ENCODE measurements at places on chromosomes 12 and 14.

DNA sequence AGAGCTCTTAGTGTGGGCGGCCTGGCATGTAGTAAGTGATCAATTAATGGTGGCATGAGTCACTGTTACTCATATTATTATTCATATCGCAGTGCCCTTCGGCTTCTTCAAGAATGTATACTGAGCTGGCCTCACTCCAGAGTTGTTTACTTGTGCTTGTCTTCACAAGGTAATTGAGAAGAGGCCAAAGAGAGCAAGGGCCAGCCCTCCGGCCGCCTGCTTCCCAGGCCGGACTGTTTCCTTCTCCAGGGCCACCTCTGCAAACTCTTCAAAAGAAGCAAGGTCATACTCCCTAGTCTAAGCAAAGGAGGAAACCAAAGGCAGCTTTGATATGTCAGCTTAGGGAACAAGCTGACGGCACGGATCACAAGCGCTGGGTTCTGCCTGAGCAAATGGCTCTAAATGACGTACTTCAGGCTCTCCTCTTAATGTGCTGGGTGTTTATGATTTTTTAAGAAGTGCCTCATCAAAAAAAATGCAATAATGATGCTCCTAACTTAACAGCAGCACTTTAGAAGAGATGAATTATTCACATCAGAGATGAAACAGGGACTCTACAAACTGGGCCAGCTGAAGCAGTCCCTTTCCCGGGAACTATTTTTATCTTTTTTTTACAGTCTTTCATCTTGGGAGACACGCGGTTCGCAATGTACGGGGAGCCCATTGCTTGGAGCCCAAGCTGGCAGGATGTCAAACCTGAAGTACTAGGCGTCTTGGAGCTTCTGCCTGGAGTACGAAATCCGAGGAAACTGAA, 65.6 kb upstream of the DLK1 start:
- no peak for DNase-seq

- DNase-seq: no peak
These were observed 15.1 kb upstream of the RPS6KA5 start for GRCh38 chr14:91075553-91075952.

GRCh38 chr14:58239244-58240195, 5.1 kb upstream of the PSMA3 start:
- DNase-seq: peak; percentile 67

DNA sequence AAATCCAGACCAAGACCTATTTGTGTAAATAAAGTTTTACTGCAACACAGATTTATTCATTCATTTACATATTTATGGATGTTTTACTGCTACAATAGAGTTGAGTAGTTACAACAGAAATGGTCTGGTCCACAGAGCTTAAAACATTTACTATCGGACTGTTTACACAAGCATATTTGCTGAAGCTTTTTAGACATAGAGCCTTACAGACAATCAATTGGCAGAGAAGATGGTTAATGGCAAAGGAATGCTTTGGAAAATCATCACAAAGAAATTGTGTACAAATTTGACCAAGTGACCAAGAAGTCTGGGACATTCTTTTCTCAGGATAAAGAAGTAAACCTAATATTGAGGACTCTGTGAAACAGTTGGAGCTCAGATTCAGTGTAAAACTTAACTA, 504.3 kb downstream of the SLC16A7 start:
- DNase-seq: no peak

- DNase-seq: no peak
These were observed 50.0 kb downstream of the C2CD5 start for GRCh38 chr12:22494319-22494718.

DNA sequence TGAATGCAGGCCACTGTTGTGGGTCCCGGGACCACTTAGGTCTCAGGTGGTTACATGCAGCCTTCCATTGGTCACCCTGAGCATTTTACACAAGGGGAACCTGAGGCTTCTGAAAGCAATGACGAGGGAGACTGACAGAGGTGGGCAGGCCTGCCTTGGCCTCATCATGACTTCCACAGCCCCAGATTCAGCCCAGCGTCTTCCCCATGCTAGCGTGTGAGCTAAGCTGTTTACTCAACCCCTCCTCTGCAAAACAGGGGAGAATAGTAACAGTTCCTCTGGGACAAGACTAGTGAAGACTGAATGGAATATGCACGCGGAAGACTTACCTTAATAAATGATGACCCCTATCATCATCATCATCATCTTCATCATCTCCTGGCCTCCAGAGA, 46.8 kb downstream of the VWF start:
- no peak for DNase-seq

GRCh38 chr12:107326237-107326636, 232.9 kb upstream of the CRY1 start:
- DNase-seq: no peak

DNA sequence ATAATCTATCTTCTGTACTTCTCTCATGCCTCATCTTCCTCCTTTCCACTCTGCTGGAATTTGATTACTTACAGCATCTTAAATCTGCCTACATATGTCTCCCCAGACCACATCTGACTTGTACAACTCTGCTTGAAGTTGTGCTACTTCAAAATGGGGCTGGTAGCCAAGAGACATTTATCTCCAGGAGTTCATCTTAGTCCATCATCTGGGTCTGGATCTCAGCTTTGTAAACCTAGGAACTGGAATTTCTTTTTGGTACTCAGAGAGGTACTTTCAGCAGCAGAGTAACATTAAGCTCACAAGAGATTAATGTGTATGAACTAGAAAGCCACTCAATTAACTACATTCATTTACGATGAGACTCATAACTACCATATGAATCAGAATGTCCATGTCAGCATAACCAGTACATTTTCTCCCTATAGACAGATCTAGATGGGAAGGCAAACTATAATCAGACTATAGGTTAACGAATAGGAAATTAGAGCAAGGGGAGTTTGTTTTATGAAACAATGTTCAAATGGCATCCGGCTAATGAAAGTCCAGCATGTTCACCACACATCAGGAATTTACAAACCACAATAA, 178.8 kb downstream of the CEP128 start:
- no peak for DNase-seq

DNA sequence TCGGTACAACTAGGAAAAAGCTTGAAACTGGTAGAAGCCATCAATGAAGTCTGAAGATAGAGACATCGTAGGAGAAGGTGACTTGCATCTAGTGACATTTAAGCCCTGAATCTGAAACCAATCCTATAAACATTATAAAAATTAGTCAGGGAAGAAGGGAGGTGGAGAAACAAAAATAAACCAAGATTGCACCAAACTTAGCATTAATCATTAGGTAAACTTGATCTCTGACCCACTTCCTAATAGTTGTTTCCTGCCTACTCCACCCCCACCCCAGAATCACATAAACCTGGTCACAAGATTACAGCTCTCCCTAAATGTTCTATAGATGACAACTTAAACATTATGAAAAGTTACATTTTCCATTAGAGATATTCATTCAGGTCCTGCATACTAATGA, 40.4 kb downstream of the TSPAN19 start:
- no peak for DNase-seq

DNA sequence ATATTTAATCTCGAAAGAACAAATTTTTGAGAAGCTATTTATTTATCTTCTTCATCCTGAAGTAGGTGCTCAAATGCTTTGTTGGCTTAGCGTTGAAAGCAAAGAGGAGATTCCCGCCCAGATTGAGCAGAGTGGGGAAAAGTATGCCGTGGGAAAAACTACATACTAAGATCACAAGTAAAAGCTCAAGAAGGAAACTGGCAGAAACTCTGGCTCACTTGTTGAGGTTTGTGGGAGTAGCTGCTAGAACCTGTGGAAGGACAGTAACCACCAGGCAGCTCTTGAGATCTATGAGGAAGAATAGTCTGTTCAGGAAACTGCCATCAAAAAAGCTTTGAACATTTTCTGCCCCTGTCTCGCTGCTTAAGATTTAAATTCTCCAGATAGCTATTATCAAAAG, 3.9 kb downstream of the MYRFL start:
- DNase-seq: no peak

DNA sequence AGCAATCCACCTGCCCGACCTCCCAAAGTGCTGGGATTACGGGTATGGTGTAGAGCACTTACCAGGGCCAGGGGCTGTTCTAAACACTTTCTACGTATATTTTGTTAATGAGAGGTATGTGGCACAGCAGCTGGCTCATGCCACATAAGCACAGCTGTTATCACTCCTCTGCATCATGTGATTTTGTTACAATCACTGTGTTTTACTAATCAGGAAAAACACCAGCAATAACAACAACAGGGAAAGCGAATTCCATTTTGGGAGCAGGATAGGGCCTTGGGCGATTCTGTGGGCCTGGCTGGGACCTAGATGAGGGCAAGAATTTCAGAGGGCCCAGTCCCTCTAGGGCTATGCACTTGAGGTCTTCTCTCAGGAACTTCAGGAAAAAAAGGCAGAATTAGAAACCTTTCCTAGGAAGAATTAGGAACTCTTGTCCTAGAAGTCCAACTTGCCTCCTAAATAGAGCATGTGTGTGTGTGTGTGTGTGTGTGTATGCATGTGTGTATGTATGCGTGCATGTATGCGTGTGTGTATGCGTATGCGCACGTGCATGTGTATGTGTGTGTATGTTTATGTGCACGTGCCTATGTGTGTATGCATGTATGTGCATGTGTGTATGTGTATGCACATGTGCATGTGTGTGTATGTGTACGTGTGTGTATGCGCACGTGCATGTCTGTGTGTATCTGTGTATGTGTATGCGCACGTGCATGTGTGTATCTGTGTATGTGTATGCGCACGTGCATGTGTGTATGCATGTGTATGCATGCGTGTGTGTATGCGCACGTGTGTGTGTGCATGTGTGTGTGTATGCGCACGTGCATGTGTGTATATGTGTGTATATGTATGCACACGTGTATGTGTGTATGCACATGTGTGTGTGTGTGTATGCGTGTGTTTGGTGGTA, 41.8 kb upstream of the CORO1C start:
- DNase-seq: no peak

DNA sequence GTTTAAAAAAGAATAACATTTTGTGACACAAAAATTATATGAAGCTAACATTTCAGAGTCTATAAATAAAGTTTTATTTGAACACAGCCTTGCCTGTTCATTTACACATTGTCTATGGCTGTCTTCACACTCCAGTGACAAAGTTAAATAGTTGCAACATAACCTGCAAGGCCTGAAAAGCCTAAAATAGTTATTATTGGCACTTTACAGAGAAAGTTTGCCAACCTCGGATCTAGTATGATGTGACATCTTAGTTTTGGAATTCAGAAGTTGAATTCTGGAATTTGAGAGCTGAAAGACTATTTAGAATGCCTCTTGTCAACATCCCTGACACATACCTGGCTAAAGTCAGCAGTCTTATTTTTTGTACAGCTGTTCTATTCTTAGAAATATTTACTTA, 68.3 kb downstream of the DYRK2 start:
- DNase-seq: no peak

DNA sequence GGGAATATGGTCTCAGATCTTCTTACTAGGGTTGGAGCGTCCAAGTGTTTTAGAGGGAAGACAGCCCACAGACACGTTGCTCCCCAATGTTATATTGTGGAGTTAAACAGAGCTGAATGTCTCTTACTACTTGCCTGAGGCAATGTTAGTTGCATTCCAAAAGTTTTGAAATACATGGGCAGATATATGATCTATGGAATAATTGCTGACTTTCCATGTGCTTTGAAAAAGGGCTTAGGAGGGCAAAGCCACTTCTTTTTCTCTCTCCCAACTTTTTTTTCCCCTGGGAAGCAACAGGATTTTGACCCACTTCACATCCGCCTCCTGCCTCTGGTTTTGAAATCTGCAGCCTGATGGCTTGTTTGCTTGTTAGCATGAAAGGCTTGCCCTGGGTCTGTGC, 33.7 kb upstream of the PAX9 start:
- no peak for DNase-seq

GRCh38 chr14:64659366-64659765, 44.9 kb upstream of the PLEKHG3 start:
- DNase-seq: no peak

- DNase-seq: no peak
These were observed 37.0 kb downstream of the KDM2B start for GRCh38 chr12:121543786-121544185.

DNA sequence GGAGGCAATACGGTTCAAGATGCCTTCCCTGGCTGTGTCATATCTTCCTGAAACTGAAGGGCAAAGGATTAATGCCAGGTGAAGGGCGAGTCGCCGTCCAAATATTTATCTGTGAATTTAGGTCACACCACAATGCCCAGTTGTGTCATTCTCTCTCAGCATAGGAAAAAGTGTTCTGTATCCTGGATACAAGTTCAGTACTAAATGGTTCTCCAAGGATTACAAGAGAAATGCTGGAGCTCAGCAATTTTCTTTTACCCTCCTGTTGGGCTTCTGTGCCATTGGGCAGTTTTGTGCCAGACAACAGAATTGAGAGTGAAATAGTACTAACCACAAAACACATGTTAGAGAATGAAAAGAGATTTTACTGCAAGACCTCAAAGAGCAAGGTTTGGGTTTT, 493.9 kb downstream of the EGLN3 start:
- DNase-seq: no peak

GRCh38 chr12:24997970-24998582, 49.2 kb upstream of the BCAT1 start:
- DNase-seq: no peak

GRCh38 chr12:84964048-84964447, 51.4 kb upstream of the SLC6A15 start:
- no peak for DNase-seq

DNA sequence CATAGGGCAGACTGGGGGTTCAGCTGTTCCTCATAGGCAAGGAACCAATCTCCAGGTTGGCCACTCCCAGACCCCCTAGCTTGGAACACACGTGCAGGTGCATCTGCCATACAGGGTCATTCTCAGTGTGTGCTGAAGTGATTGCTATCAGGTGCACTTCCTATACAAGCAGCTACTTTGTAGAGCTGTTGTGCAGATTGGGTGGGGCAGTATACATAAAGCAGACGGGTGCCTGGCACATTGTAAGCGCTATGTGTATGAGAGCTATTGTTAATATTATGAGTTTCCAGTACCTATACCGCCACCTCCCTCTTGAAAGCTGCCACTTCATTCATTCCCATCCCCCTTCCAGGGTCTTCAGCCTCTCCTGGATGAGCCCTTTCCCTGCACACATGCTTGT, 17.3 kb downstream of the IRF2BPL start:
- no peak for DNase-seq

- no peak for DNase-seq
These were observed 9.9 kb downstream of the IFT43 start for GRCh38 chr14:75995372-75996041.

- no peak for DNase-seq
These were observed 854.8 kb upstream of the SEL1L start for GRCh38 chr14:82388488-82388887.

- DNase-seq: no peak
These were observed 135.1 kb upstream of the SEL1L start for GRCh38 chr14:81668626-81669274.

DNA sequence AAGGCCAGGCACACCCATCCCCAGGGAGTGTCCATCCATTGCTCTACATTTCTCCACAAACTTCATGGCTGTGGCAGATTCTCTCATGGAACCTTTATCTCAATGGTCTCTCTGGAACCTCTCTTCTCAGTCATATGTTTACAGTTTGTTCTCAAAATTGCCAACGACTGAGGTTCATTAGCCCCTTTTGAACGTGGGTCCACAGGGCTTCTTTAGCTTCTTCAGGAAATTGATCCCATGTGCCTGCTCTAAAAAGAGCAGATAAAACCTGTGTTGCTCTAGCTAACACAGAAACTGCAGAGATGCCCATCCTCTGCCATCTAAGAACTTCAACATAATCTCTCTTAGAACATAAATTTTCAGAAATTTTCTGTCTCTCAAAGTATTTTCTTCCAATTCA, at the start of gene OR6C4:
Gene OR6C4, plus strand, starts transcription at position 301 of the 400 bp plus-strand sequence. CDS start 1,625 bp downstream, outside the sequence.
- no peak for DNase-seq
